Fibroblast of pulmonary artery (primary cell): ENCODE measurements at places on chromosomes 11 and 22.

DNA sequence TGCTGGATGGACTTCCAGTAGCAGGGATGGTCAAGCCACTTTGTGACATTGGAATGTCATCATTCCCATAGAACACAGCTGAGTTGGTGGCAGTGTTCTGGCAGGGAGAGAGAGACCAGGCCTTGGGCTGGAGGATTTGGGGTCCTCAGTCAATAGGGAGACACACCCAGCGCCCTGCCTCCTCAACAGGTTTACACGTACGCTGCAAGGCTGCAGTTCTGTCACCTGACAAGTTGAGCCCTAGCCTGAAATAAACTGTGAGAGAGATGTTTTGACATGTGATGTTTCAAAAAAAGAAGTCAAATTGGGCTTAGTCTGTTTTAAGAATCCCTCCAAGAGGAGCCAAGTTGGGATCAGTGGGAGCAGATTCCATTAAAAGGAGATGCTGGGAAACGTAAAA lies 42.9 kb upstream of the CRYBB3 start:
- DNase-seq, result no peak

- no peak for DNase-seq
These were observed 977.6 kb downstream of the BRD1 start for GRCh38 chr22:48849963-48850657.

DNA sequence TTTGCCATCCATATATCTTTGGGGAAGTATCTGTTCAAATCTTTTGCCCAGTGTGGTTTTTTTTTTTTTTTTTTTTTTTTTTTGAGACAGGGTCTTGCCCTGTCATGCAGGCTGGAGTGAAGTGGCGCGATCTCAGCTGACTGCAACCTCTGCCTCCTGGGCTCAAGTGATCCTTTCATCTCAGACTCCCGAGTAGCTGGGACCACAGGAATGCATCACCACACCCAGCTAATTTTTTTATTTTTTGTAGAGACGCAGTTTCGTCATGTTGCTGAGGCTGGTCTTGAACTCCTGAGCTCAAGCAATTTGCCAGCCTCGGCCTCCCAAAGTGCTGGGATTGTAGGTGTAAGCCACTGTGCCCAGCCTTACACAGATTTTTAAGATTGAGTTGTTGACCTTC lies 4.8 kb upstream of the FAM118A start:
- no peak for DNase-seq

DNA sequence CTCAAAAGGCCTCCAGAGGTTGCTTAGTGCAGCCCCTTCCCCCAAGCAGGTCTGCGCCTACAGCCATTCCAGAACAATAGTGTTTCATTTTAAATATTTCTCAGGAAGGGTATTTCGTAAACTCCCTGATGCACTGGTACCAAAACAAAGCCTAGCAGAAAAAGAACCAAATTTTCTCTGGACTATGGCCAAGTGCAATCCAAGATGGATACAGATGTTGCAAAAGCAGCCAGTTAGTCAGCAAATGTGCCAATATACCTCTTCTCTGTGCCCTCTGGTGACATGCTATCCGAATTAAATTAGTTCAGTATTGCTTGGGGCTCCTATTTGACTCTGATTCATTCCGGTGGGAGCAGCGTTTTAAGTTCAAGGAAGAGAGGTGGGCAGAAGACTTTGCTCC lies 247.8 kb downstream of the NTM start:
- DNase-seq, result peak; percentile 25

- DNase-seq, result no peak
These were observed 115.9 kb upstream of the TBCEL start for GRCh38 chr11:120907971-120908370.

GRCh38 chr11:57214098-57214417 lies 23.0 kb downstream of the APLNR start:
- peak; percentile 11 for DNase-seq
